Substantia nigra (tissue), 51 donors: ENCODE measurements at places on chromosomes 7 and 10.

GRCh38 chr7:45459476-45459875 lies 114.7 kb upstream of the ADCY1 start:
- DNase-seq: no peak

- no peak for DNase-seq
Measured at GRCh38 chr7:156747718-156748117, 107.1 kb downstream of the RNF32 start.

- DNase-seq: no peak
Measured at GRCh38 chr7:94436700-94437099, 42.0 kb downstream of the COL1A2 start.

DNA sequence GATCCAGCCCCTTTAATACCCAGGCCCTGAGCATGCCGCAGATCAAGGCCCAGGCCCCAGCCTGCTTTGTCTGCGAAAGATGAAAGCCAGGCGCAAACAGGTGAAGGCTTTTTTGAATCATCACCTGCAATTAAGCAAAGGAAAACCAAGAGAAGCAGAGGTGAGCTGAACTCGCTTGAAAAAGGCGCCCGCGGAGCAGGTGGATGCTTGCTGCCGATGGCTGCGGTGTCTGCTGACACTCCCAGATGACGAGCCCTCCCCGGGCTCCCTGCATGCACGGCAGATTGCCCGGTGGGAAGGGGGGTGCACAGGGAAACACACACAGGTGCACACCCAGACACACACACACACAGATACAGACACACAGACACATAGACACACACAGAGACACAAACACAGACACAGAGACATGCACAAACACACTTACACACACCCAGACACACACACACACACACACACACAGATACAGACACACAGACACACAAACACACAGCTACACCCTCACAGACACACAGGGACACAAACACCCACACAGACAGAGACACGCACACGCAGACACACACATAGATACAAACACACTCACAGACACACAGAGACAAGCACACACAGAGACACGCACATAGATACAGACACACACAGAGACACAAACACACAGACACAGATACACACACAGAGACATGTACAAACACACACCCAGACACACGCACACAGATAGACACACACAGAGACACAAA lies 142.6 kb upstream of the RNF32 start:
- no peak for DNase-seq

DNA sequence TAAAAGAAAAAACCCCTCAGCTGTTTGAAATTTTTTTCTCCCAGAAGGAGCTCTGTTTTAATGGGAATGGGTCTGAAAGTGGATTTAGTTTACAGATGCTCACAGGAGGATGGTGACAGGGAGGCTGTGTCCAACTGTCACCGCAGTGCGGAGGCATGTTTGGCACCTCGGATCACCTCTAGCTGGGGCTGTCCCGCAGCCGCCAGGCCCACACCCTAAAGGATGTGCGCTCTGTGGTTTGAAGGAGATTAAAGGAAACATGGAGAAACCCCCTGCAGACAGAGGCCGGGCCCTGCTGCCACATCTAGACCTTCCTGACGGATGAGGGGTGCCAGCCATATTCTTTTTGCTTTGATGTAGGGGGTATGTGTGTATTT lies 160.6 kb downstream of the DNAJB6 start:
- no peak for DNase-seq

DNA sequence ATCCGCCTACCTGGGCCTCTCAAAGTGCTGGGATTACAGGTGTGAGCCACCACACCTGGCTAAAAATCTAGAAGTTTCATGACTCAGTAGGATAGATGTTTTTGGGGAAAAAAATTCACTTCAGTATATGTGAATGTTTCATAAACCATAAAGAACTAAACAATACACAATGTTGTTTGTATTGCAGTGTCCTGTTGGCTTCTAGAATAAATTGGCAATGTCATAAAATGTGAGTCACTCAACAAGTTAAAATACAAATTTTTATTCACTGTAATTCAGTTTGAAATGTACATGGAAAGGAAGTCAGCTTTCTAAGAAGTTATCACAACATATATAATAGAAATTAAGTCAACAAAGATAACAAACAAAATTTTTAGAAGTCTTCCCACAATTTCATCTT lies 16.5 kb downstream of the MRLN start:
- DNase-seq: no peak

- no peak for DNase-seq
Measured at GRCh38 chr10:21172930-21173801, 276.1 kb upstream of the NEBL start.

DNA sequence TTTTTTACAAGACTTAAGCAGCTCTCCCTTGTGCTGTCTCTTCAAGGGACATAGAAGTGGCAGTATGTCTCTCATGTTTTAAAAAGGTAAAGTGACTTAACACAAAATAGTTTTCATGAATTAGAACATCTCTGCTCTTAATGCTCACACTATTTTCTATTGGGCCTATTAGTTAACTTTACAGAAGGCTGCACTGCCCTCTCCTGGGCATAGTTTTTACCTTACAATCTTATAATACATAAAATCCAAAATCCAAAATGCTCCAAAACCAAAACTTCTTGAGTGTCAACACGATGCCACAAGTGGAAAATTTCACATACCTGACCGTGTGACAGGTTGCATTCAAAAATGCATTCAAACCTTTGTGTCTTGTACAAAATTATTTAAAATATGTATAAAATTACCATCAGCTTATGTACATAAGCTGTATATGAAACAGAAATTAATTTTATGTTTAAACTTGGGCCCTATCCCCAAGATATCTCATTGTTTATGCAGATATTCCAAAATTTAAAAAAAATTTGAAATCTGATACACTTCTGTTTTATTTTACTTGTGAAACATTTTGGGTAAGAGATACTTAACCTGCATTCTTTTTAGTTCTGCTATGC lies 25.8 kb downstream of the TES start:
- DNase-seq: no peak

GRCh38 chr10:62582101-62582705 lies 208.0 kb downstream of the ZNF365 start:
- no peak for DNase-seq

- DNase-seq: no peak
Measured at GRCh38 chr7:34162677-34163076, 257.3 kb downstream of the BMPER start.

DNA sequence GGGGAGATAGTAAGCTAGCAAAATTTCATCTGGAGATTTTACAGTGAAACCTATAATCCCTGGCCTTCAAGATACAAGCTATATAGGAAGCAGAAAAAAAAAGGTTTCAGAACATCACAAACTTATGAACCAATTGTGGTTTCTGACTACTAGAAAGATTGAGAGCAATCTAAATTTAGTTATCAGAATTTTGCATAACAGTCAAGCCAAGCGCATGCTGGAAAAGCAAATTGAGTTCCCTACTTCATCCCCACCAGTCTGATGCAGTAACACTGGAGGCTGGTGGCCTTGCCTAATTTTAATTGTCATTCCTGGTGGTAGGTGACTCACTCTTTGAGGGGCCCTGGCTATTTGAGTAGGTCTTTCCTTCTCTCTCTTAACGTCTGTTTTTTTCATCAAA lies 46.3 kb upstream of the ELMO1 start:
- DNase-seq: no peak

DNA sequence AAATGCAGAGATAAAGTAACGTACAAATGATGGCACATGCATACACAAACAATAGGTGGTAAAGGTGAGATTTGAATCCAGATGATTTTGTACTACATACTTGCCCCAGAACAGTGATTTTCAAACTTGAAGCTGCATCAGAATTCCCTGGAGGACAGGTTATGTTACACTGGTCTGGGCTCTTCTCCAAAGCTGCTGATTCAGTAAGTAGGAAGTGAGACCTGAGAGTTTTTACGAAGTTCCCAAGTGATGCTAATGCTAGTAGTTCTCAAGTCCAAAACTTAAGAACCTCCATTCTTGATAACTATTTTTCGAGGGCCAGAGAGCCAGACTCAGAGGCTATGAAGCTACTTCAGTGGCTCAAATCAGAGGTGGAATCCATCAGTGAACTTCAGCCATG lies 159.0 kb upstream of the POM121L12 start:
- no peak for DNase-seq

DNA sequence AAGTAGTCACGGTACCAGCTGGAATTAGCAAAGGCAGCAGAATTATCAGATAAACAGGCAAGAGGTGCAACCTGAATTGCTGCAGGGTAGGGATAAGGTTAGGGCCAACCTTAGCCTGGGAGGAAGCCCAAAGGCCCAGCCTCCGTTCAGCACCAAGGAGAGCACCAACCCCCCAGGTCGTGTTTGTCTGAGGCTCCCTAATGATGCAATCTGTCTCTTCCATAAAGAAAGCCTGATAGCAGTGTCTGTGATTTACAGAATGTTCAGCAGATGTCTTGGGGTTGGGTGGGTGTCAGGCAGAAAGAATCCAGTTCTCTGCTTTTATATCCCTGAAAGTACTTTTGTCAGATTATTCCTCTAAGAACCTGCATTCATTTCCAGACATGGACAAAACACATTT lies 328.4 kb upstream of the AOAH start:
- no peak for DNase-seq

GRCh38 chr7:9983048-9983447 lies 990.6 kb upstream of the PHF14 start:
- DNase-seq: no peak

- no peak for DNase-seq
Measured at GRCh38 chr10:126455766-126456405, 67.6 kb upstream of the ADAM12 start.

- DNase-seq: peak; percentile 84
Measured at GRCh38 chr7:90244909-90245851, at the start of gene CFAP69. CFAP69 (plus strand) TSS chr7:90245174; CDS start chr7:90245425, 251 bp downstream.

DNA sequence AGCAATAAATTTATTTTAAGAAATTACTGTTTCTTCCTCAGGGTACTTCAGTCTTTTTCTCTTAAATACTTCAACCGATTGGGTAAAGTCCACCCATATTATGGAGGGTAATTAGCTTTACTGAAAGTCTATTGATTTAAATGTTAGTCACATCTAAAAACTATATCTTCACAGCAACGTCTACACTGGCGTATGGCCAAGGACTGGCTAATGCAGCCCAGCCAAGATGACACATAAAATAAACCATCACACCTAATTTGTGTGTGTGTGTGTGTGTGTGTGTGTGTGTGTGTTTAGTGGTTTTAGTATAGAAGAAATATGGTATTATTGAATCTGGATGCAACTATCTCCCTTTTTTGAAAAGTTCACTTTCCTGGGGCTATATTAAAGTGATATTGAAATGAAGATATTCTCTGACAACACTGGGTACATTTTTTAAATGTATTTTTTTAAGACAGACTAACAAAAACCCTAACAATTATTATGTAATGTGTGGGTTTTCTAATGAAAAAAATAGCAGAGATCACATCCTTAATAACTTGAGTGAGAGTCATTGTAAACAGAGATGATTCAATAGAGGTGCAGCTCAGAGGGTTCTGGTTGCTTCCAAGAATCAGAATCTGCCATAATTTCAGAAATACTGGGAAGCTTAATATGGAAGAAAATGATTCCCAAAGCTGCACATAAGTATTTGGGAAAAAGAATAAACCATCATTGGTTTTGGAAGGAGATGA lies 584.2 kb upstream of the MBL2 start:
- DNase-seq: no peak

DNA sequence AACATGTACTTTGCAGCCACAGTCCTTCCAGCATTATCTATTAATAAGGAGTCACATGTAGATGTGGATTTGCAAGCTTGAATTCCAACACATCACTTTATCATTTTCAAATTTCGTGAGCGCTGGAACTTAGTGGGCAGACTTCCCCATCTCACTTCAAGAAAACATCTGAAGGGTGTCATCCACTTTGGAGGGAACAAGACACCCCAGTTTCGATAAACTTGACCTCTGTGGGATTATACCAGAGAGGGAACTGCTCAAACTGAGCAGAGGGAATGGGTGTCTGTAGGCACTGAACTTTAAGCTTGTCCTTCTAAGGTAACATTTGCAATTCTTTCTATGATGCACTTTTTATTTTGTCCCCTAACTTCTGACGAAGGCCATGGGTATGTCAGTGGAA lies 27.5 kb downstream of the ADRB1 start:
- DNase-seq: no peak

DNA sequence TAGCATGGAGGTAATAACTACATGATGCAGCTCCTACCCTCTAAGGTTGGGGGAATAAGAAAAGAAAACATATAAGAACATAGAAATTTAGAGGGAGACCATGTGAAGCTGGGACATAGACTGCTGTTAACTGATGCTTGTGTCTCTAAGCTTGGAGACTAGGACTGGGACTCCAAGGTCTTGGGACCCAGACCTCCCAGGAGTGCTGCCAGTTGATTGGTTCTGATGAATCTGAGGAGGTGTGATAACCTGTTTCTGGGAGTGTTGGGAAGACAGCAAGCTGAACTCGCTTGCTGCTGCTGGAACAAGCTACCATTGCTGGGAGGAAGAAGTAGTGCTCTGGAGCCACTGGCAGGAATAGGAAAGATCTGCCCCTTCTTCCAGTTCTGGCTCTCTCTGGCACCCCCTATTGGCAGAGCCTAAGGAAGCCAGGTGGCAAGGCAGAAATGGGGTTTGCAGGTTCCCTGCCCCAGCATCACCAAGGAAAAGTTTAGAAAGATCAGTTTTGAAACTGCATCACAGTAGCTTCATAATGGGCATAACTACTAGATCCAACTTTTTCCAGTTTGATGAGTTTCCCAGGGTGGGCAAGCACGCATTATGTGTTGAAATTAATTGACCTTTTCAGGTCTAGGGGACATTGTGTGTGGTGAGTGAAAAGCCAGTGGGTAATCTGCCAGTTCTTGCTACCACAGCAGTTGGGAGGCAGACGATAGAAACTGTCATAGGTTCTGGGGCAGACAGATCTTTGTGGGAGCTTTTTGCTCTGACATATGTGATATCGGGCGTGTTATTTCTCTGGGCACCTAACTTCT lies 140.7 kb downstream of the SND1 start:
- DNase-seq: no peak

- DNase-seq: no peak
Measured at GRCh38 chr7:29956487-29956836, 33.1 kb downstream of the SCRN1 start.

- DNase-seq: no peak
Measured at GRCh38 chr10:26554246-26554645, 116.1 kb downstream of the APBB1IP start.

DNA sequence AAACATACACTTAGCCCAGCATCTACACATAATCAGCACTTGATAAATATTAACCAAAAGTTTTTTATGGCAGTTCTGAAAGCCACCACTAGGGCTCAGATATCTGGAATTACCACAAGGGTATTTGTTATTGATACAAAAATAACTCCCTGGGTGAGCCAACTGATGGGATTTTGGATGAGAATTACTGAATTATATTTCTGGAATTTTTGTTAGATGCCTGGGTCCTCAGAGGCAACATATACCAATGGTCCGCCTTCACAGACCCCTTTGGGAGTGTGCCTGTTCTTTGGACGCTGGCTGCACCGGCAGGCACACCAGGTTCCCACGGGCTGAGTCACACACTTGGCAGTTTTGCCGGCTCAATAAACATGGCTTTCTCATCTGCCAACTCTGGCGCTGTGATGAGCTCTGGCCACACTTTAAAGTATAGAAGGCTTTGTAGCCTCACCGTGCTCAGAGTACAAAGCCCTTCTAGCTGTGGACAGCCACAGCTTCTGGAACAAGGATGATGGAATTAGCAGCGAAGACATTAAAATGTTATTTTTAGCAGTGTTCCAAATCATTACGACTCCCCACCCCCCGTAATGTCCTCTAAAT lies 24.5 kb upstream of the EEPD1 start:
- no peak for DNase-seq

- DNase-seq: no peak
Measured at GRCh38 chr7:127813991-127814541, 162.1 kb downstream of the SND1 start.
